ENCODE measurements at places on chromosomes 6 and 20. TPM values are rescaled to one million over a fixed set of nuclear protein-coding genes. Genes with fewer than 3 reads are reported as not detected.

DPPA5 gene
- not detected for total RNA-seq

MPIG6B gene
- total RNA-seq, result not detected

DEFB125 gene
- not detected for total RNA-seq

SLC17A3 gene
- total RNA-seq, result 0.43 TPM

MYCT1 gene
- not detected for total RNA-seq

FKBP5 gene
- total RNA-seq, result 111 TPM

CDSN gene
- not detected for total RNA-seq

HUS1B gene
- total RNA-seq, result 1.1 TPM

BPIFB4 gene
- total RNA-seq, result not detected

DEK gene
- total RNA-seq, result 182 TPM

TP53TG5 gene
- total RNA-seq, result 0.24 TPM

MLN gene
- total RNA-seq, result not detected

MED23 gene
- 26.0 TPM for total RNA-seq

SLC16A10 gene
- 3.6 TPM for total RNA-seq

RNF182 gene
- total RNA-seq, result not detected

GRIK2 gene
- total RNA-seq, result not detected

MSH5 gene
- 83.8 TPM for total RNA-seq

DEFB126 gene
- total RNA-seq, result not detected

SLC35F1 gene
- total RNA-seq, result 0.14 TPM

DNMT3B gene
- total RNA-seq, result 2.0 TPM

ULBP3 gene
- total RNA-seq, result 0.61 TPM

MYT1 gene
- total RNA-seq, result not detected

CPNE1 gene
- total RNA-seq, result 253 TPM

ARMH2 gene
- not detected for total RNA-seq
